ENCODE measurements at places on chromosomes 16 and 17.

GRCh38 chr16:10933865-10934264 lies 8.4 kb downstream of the DEXI start:
- no peak for DNase-seq

- DNase-seq: no peak
These were observed 11.4 kb upstream of the MRPS23 start for GRCh38 chr17:57861000-57861789.

DNA sequence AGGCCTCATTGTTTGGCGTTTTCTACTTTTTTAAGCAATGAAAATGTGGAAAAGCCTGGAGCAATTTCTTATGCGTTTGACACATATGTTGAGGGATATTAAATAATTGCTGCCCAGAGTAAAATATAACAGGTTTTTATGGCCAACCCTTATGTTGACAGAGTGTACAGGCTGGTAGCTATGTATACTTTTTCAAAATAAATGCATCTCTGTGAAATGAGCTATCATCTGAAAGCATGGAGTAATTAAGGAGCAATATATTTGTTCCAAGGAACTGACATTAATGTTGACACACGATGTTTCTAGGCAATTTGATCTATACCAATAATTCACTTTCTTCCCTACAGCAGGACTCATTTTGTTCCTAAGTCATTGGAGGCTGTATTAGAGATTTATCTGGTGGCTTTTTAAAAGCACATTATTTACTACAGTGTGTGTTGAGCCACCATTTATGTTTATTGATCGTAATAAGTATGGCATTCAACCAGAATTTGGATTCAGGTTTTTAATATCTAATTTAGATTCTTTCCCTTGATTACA lies 11.9 kb upstream of the KRT20 start:
- no peak for DNase-seq

DNA sequence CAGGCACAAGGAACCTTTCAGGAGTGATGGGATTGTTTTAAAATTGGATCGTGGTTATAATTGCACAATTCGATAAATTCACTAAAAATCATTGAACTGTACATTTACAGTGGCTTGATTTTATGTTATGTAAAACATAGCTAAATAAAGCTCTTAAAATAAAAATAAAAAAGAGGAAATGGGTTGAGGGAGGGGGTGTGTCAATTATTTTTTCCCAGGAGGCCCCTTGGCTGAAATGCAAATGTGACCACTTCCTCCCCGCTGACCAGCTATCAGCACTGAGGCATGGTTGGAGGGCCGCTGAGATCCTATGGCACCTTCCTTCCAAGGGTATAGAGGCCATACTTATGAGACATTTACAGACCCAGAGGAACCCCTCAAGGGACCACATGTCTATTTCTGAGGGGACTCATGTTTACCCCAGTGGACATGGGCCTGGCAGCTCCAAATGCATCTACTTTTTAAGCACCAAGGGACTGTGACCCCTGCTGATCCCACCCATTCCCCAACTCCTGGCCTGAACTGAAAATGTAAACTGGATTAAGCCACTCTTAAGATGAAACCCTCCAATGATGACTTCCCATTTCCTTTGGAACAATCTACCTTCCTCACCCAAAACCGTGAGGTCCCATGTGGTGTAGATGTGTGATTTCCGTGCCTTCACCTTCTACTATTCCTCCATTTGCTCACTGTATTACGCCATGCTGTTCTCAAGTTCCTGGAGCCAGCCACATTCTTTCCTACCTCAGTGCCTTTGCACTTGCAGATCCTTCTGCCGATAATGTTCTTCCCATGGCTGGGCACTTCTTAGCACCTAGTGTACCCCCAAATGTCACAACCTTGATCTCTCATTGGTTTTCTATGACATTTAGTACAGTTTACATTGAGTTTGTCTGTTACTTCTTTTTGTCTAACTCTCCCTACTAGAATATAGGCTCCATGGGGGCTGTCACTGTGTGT lies 2.8 kb upstream of the IL21R start:
- no peak for DNase-seq

DNA sequence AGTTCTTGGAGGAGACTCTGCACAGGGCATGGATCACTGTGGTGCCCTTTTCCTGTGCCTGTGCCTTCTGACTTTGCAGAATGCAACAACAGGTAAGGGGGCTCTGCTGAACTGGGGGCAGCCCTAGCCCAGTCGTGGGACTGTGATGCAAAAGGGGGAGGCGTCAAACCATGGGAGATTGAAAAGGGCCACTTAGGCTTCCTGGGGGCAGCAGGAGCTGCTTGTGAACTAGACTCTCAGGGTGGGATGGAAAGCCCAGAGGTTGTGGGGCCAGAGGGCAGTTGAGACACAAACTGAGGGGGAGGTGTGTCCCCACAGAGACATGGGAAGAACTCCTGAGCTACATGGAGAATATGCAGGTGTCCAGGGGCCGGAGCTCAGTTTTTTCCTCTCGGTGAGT lies 19.6 kb downstream of the ADGRG5 start:
- DNase-seq: no peak

GRCh38 chr17:66805567-66805966 lies 29.4 kb upstream of the CACNG5 start:
- no peak for DNase-seq

DNA sequence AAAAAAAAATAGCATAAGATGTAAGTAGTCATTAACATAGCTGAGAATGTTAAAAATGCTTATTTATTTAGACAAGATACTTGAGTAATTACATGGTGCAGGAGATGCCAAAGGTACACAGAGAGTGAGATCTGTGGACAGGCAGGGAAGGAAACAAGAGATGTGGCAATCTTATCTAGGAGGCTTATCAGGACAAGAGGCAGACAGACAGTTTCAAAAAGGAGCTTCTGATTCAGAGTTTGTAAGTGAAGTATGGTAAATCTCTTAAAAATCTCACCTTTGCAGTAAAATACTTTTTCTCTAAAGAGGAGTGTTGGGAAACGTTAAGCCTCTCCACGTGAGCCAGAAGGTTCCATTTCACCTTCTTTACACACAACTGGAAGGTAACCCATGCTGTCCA lies 19.9 kb upstream of the GHDC start:
- DNase-seq: no peak

Measured in glomerular endothelial cell (primary cell).